ENCODE measurements at places on chromosomes 3 and 15. TPM values are rescaled to one million over a fixed set of nuclear protein-coding genes. Genes with fewer than 3 reads are reported as not detected.

LRRC34 gene
- polyA plus RNA-seq, result 1.7 TPM

TEX55 gene
- polyA plus RNA-seq, result not detected

DNA sequence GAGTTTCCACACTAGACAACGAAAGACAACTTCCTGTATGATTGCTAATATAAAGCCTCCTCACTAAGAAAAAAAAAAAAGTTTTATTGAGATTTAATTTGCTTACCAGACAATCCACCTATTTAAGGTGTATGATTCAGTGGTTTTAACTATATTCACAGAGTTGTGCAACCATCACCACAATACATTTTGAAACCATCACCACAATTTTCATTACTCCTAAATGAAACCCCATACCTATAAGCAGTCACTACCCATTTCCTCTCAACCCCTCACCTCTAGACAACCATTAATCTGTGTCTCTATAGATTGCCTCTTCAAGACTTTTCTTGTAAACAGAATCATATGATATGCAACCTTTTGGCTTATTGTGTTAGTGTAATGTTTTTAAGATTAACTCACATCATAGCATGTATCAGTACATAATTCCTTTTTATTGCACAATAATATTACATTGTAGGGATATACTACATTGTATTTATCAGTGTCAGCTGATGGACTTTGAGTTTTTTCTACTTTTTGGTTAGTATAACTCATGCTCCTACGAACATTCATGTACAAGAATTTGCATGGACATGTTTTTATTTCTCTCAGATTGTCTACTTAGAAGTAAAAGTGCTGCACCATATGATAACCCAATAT is 339.7 kb downstream of the NLGN1 start:
- no peak for DNase-seq

DNA sequence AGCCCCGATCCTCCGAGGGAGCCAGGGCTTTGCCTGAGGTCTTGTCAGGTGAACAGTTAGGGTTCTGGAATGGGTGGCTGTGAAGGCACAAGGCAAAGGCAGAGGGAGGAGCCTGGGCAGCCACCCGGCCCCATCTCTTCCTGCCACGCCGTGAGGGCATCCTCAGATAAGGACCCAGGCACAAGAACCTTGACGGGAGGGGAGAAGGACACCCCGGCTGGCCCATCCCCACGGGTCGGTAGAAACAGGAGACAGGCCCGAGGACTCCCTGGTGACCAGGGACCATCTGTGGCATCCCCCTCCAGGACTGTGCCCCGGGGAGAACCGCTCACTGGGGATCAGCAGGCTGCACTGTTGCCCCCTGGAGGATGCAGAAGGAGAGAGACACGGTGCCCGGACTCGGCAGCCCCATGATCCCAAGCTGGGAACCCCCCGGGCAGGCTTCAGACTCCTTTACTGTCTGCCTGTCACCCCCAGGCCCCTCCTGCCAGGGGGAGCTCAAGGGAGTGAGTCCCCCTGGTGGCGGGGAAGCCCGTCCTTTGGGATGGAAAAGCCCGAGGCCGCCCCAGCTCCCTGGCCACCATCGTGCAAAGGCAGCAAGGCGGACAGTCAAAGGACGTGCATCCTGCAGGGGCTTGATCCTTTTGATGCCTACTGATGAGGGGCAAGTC is 12.3 kb upstream of the PCSK6 start:
- DNase-seq, result peak; percentile 67

DNA sequence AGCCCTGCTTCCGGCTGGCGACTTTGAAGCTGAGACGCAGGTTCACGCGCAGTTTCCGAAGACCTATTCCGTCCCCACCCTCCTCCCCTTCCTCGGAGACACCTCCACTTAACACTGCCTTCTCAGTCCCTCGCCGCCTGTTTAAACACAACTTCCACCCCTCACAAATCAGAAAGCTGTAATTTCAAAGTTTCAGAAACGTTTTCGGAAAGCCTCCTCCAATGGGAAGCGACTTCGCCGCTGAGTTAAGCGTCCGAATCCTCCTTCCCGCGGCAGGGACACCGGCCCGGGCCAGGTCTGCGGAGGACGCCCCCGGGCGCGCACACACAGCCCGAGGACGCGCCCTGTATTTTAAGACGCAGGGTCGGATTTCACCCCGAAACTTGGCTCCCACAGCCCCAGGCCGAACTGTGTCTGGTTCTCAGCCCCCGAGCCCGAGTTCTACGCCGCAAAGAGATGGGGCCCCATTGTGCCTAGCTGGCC is 559 bp upstream of the LRRN1 start:
- DNase-seq, result peak; percentile 58

DNA sequence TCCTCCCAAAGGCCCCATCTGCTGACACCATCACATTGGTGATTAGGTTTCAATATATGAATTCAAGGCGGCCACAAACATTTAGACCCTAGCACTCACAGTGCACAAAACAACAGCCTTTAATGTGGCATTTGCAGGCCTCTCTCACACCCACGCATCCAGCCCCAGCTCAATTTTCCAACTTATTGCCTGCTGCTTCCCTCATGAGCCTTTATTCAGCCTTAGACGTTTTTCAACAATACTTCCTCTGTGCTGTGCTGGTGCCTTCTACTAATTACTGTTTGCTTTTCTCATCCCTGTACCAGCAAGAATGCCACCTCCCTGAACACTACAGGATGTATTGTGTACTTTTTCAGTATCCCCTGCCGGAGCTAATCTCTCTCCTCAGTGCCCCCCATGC is 334.6 kb downstream of the GABRB3 start:
- no peak for DNase-seq

DNA sequence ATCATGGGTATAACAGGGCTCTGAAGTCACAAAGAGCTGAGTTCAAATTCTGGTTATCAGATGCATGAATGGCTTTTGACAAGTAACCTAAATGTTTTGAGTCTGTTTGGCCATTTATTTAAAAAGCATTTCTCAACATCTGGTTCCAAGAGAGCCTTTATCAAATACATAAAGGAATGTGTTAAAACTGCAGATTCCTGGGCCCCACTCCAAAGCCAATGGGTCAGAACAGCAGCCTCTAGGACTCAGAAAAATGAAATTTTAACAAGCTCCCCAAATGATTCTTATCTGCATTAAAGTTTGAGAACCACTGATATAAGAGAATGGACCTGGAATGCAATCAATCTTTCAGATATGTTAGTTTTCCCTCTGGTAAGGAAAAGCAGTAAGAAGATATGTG is 3.4 kb downstream of the B4GALT4 start:
- DNase-seq, result no peak

- DNase-seq, result peak; percentile 77
These were observed 2.9 kb upstream of the USP3 start for GRCh38 chr15:63501256-63502089.

GRCh38 chr15:51721199-51721960 is 16.1 kb downstream of the LYSMD2 start:
- no peak for DNase-seq

- peak; percentile 80 for DNase-seq
These were observed 114.2 kb downstream of the KLF13 start for GRCh38 chr15:31440754-31441311.

All from psoas muscle (tissue), 8 donors.